GM23338 (cell line): ENCODE measurements at places on chromosomes 1 and 21. TPM values are rescaled to one million over a fixed set of nuclear protein-coding genes. Genes with fewer than 3 reads are reported as not detected.

- DNase-seq = no peak
Measured at GRCh38 chr1:31531177-31531999, 44.9 kb upstream of the TINAGL1 start.

- DNase-seq = no peak
Measured at GRCh38 chr1:182237329-182237728, 154.3 kb downstream of the GLUL start.

DNA sequence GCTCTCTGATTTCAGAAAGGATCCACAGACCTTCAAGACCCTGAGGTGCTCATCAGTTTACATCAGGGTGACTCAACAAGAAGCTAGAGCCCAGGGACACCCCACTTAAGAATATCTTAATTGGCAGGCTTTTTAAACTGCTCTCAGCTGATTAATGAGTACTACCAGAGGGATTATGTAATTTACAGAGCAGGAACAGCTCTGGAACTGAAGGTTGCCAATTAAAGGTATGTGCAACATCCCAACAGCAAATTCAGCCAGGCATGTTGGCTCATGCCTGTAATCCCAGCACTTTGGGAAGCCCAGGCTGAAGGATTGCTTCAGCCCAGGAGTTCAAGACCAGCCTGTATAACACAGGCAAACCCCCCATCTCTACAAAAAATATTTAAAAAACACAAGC is 295.7 kb downstream of the SETD4 start:
- no peak for DNase-seq

DNA sequence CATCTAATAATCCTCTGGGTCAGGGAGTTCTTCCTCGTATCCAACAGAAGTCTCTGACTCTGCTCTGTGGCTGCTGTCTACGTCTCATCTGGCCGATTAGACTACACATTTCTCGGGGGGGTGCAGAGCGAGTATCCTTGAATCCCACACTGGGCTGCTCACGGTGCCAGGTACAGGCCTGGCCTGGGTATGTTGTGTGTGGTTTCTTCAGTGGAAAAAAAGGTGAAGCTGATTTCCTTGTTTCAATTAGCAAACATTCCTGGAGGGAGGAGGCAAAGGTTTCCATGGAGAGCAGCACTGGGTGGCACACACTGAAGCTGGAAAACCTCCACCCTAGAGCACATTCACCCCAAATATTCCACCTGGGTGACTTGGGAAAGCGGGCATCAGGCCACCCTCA is 2.0 kb upstream of the RAB7B start:
- no peak for DNase-seq

DNA sequence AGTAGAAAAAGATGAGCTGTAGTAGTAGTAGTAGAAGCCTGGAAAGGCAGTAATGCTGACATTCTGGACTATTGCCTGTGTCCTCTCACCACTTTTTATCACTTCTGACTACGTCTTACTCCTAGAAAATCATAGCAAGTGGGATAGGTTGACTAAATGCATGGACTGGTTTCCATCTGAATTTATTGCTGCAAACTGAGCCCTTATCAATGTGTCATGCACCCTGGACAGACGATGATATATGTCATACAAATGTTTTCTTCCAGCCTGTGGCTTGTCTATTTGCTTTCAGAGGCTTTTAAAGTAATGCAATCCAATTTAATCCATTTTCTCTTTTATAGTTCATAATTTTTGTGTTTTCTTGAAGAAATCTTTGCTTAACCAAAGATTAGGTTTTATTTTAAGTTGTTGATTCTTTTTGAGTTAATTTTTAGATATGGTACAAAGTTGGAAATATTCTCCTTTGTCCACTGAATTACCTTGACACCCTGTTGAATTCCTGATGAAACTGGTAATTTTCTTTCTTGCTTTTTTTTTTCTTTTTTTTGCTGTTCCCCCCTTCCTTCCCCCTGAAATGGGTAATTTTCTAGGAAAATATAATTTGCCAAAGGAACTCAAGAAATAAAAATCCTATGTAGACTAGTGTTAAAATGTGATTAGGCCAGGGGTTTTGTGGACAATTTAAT is 47.1 kb downstream of the PHACTR4 start:
- no peak for DNase-seq

- no peak for DNase-seq
Measured at GRCh38 chr1:106753066-106753465, 303.4 kb upstream of the PRMT6 start.

DNA sequence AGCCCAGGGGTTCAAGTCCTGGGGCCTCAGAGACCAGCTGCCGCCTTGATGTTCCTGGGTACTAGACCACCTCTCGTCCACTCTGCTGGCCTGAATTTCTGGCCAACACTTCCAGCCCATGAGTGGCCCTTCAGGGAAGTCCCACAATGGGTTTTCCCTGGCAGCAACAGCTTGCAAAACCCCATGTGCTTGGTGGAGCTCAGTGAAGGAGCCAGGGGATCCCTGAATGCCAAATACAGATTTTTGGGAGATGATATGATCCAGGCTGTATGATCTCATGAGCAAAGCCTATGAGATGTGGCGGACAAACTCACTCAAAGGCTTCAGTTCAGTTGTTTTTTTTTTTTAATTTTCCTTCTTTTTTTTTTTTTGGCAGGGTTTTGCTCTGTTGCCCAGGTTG is 9.6 kb upstream of the RASSF5 start:
- no peak for DNase-seq

- no peak for DNase-seq
Measured at GRCh38 chr1:94235189-94236012, 2.0 kb downstream of the ARHGAP29 start.

Gene FYB2
- total RNA-seq = not detected in 2 replicates

Gene COA6
- 20.7 and 33.9 TPM in 2 replicates for total RNA-seq

Gene HRNR
- total RNA-seq = not detected in 2 replicates

Gene SPRR2A
- not detected in 2 replicates for total RNA-seq
